ENCODE measurements at places on chromosomes 16 and 17.

GRCh38 chr17:80794281-80795089 lies 197.2 kb upstream of the CHMP6 start:
- no peak for DNase-seq

DNA sequence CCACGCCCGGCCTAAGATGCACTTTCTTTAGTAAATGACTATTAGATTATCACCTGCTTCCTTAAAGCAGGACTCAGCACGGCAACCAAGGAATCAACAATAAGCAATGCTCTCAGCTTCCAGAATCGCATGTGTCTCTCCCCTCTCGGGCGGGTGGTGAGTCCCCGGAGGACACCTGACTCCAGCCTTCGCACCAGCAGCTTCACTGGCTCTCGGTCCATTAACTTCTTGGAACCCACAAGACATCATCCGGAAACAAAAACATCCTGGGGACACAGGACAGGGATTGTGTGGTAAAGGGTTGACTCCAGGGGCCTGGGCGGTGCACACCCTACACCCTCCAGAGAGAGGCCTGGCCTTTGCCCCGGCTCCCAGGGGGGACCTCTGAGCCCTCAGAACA lies 22.7 kb downstream of the UTS2R start:
- no peak for DNase-seq

DNA sequence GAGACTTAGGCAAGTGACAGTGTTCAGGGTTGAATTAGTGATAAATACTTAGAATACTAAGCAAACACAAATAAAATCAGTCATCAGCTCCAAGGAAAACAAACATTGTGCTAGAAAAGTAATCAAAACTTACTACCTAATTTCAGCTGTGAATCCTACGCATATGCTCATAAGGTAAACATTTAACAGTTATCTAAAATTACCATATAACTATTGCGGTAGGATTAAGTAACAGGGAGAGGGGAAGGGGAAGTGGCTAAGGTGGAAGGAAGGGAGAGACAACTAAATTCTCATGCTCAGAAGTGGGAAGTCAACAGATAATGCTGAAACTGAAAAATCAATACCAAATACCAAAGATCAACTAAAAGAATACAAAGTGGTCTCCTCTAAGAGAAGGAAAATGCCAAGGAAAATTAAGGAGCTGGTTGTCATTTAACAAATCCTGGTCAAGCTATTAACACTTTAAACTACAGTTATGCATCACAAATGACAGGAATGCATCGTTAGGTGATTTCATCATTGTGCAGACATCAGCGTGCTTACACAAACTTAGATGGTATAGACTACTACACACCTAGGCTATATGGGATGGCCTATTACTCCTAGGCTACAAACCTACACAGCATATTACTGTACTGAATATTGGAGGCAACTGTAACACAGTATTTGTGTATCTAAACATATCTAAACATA lies 20.0 kb downstream of the USP32 start:
- peak; percentile 47 for DNase-seq

DNA sequence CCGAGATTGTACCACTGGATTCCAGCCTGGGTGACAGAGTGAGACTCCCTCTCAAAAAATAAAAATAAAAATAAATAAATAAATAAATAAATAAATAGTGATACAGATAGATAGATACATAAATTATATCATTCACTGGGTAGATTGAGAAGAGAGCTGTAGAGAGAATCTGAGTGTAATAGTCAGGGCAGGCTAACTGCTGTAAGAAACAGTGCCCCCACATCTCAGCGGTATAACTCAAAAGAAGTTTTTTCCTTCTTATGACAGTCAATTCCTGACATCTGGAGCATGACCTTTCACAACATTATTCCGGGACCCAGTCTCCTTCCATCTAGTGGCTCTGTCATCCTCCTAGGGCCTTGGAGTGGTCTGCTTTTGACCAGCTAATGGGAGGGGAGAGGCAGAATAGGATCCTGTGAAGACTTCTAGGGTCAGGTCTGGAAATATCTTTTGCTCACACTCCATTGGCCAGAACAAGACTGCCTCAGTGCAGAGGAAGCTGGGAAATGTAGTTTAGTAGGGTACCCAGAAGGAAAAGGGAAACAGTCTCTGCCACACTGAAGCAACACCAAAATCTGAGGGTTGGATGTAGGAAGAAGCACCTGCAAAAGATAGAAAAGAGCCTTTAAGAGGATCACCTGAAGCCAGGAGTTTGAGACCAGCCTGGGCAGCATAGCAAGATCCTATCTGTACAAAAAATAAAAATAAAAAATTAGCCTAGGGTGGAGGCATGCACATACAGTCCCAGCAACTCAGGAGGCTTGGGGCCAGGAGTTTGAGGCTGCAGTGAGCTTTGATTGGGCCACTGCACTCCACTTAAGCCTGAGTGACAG lies 3.0 kb upstream of the QPRT start:
- peak; percentile 11 for DNase-seq

GRCh38 chr17:46737326-46737725 lies 81.2 kb downstream of the WNT3 start:
- DNase-seq = no peak

DNA sequence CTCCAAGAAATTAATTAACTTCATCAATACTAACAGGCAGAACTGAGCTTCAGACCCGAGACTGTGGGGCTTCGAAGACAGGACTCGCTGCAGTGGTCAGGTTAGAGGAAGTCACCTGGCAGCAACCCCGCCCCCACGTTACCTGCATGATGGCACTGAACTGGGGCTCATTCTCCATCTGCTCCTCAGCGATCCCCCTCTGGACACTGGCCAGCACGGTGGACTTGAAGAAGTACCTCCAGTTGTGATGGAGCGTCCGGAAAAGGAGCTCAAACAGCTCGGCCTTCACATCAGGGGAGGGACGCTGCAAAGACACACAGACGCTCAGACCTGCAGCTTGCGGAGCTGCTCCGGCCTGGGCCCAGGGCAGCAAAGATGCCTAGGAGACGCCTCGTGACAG lies 40.9 kb upstream of the GSG1L start:
- no peak for DNase-seq

GRCh38 chr16:51012396-51012795 lies 138.7 kb downstream of the SALL1 start:
- DNase-seq = no peak

DNA sequence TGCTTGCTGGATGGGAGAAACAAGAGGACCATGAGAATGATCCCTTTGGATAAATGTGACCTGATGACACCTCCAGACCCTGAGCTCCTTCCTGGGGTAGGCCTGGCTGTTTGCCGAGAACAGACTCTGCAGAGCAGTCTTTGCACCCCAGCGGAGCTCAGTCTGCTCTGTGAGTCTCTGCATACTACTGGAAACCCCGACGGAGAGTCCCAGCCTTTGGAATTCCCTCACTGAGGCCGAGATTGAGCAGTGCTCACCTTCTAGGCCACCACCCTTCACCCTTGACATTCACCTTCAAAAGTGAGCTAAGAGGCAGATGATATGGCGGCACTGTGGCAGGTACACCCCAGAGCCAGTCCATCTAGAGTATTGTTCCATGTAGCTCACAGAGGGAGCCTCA lies 172.2 kb upstream of the CDH13 start:
- no peak for DNase-seq

GRCh38 chr17:63939401-63939800 lies 7.3 kb upstream of the CD79B start:
- no peak for DNase-seq

DNA sequence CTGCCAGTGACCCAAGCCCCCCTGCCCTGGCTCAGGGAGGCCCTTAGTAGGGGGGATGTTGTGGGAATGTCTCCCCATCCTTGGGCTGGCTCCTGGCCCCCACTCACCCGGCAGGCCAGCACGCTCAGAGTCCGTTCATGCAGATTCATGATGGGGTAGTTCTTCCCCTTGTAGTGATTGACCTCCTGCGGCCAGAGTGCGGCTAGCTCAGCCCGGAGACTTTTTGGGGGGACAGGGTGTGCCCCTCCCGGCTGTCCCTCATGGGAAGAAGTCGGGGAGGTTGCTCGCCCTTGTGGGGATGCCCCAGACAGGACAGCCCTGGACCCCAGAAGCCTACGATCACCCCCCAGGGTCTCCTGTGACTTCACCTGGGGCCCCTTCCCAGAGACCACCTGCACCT lies 4.0 kb downstream of the NPB start:
- no peak for DNase-seq

GRCh38 chr16:58047557-58048348 lies 22.2 kb downstream of the MMP15 start:
- no peak for DNase-seq

DNA sequence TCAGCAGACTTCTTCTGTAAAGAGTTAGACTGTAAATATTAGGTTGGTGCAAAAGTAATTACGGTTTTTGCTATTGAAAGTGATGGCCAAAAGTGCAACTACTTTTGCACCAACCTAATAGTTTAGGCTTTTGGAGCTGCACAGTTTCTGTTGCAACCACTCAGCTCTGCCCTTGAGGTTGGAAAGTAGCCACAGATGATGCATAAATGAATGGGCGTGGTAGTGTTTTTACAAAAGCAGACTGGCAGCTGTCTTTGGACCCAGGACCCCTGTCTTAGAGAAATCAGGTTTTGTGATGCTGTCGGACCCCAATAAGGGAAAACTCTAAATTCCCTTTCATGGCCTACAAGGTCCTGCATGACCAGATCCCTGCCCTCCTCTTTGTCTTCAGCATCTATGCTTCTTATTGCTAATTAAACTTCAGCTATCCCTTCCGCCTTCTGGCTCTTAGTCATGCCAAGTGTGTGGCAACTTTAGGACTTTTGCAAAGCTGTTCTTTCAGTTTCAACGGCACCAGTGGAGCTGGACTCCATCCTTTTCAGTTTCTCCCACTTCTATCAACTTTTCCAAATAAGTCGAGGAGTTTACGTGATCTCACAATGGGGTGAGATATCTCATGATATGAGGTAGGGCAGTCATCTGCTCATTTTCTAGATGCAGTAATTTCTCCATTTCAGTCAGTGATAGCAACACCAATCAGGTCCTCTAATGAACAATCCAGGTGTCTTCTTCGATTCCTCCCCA lies 232.3 kb downstream of the XYLT1 start:
- no peak for DNase-seq

DNA sequence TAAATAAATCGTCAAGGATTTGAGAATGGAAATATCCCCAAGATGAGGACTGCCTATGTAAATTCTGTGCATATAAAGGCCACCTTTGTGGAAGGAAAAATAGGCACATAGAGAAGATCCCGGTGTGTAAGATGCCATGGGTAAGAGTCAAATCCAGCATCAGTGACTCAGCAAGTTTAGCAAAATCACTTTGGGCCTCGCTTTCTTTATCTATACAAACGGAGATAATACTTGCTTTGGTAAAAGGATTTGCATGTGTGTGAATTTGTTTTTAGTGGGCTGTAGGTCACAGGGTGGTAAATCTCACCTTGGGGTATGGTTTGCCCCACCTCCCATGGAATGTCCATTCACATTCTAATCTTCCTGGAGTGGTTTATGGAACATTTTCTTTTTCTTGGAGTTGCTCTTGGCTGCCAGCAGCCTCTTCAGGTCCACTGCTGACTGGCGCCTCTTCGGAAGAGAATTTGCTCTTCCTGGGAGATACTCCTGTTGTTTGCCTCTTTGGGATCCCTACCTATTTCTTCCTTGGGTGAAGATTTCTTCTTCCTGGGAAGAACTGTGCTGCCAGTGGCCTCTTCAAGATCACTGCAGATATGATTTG lies 587.6 kb downstream of the CDH11 start:
- DNase-seq = no peak

DNA sequence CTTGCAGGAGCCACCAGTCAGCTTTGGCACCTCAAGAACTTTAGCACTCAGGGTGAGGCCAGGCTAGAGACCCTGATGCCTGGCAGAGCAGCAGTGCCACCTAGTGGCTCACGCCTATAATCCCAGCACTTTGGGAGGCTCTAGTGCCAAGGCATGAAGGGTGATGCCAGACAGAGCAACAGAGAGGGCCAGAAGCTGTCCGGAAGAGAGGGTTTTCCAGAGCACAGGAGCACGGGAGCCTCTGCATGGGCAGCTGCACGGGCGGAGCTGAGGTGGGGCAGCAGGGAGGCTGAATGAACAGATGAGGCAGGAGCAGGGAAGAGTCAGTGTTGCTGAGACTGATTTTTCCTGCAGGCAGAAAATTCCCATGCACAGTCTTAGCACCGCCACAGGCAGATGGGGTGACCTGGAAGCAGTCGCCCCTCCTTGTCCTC lies 38.9 kb downstream of the MYH3 start:
- DNase-seq = peak; percentile 78

GRCh38 chr16:10647721-10648296 lies 46.9 kb downstream of the TEKT5 start:
- no peak for DNase-seq

- DNase-seq = no peak
These were observed 1.5 kb downstream of the ZNF205 start for GRCh38 chr16:3113765-3114479.

- DNase-seq = no peak
These were observed at the start of gene MMP25 for GRCh38 chr16:3045758-3046640. TSS of gene MMP25 (plus strand) at chr16:3046561. CDS start at chr16:3046918, 357 bp downstream.

DNA sequence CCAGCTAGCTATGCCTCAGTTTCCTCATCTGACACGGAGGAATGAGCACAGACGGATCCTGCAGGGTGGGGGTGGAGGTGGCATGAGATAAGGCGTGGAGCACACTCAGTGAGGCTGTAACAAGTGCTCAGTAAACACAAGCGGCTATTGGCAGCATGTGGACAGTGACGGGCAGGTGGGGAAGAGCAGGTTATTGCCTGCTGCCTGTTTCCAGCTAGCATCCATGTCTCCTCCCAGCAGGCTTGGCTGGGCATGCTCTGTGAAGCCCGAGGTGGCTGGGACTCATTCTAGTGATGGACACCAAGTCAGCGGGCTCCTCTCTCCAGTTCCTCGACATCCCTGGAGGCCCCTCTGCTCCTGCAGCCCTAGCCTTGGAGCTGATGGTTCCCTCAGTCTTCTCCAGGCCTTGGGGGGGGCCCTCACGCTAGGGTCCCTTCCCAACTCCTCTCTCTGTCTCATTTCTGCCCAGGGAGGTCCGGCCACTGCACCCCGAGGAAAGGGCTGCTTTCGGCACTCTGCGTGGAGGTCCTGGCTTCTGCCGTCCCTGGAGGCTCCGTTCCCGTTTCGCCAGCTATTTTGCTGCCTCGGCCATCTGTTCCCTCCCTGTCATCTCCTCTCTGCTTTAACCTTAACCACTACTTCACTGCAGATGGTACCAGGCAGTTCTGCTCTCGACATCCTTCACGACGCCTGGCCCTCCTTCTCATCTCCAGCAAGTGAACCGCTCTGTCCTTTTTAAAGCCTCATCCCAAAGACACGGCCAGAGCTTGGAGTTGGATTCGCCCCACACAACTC lies 6.2 kb downstream of the RTN4RL1 start:
- DNase-seq = no peak

Measured in MCF 10A (cell line).